ENCODE measurements at places on chromosomes 7 and 10.

- no peak for DNase-seq
Measured at GRCh38 chr7:138837627-138838026, 39.6 kb upstream of the ATP6V0A4 start.

DNA sequence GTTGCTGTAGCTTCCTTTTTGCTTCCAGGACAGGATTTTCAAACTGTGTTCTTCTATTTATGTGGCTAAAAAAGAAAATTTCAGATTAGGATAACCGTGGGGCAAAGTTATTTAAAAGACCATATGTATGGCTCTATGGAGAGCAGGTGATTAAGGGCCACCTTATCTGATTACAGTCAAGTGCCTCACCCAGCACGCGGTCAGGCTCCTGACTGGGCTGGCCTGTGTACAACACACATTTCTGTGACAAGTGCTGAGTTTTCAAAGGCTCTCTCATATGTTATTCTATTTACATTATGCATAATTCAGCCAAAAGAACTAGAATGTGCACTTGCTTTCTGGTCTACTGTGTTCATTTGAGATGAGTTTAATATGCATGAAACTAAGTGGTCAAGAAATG, 547.4 kb downstream of the PHTF2 start:
- DNase-seq = no peak

DNA sequence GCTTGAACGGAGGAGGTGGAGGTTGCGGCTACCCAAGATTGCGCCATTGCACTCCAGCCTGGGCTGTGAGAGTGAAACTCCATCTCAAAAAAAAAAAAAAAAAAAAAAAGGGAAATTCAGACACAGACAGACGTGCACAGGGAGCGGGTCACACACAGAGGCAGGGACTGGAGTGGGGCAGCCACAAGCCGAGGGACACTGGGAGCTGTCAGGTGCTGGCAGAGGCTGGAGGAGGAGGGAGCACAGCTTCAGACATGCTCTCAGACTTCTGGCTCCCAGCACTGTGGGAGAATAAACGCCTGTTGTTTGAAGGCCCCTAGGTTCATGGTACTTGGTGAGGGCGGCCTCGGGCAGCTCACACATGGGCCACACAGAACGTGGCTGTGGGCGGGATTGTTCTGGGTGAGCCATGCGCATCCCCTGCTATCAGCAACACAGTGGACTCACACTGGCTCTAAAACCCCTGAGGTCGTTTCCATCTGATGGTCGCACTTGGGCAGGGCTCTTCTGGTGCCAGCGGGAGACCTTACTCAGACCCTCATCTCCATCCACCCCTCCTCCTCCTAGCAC, 375.9 kb downstream of the DNAJB6 start:
- DNase-seq = no peak

- no peak for DNase-seq
Measured at GRCh38 chr7:105389088-105389650, 448 bp upstream of the SRPK2 start.

- no peak for DNase-seq
Measured at GRCh38 chr7:126570845-126571244, 681.9 kb downstream of the GRM8 start.

GRCh38 chr10:18094332-18094731, 45.9 kb upstream of the CACNB2 start:
- DNase-seq = no peak

DNA sequence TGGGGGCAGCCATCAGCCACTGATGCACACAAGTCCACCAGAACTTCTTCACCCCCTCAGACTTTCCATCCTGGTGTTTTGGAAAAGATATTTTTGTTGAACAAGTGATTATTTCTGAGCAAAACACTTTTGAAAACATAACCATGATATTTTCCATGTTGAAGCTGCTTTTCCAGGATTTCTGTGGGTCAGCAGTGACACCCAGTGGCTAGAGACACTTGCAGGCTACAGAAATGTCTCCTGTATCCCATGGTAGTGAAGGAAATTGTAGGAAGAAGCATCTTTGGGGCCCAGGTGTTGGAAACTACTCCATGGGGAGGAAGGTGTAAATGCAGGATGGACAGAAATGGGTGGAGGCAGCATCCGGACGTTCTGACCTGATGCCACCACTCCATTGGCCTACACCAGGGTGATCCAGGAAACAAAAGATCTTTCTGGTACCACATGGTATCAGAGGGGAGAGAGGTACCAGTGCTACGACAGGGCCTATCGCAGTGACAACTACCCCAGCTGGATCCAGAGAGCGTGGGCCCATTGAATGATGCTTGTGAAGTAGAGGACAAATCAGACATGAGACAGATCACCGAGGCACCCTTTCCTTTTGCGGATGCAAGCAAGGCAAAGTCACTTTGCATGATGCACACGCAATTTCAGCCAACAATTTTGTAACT, 111.7 kb upstream of the COBL start:
- no peak for DNase-seq

GRCh38 chr7:91659096-91659495, 221.4 kb downstream of the MTERF1 start:
- DNase-seq = no peak

GRCh38 chr10:127017541-127018297, 112.5 kb downstream of the DOCK1 start:
- no peak for DNase-seq

DNA sequence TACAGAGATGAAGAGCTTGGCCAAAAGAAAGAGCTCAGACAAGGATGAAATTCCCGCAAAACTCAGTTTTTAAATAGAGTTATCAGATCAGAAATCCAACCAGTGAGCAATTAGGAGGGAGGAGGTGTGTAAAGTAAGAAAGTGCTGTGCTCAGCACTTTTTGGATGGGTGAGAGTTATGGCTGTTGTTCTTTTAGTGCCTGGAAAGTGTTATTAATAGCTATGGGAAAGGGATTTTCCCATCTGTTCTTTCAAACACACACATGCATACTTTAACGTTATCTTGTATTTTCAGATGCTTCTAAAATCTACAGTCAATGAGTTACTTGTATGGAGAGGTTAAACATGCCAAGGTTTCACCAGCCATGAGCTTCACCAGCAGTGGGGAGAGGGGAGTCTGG, 107.3 kb upstream of the TMEM72 start:
- DNase-seq = no peak

DNA sequence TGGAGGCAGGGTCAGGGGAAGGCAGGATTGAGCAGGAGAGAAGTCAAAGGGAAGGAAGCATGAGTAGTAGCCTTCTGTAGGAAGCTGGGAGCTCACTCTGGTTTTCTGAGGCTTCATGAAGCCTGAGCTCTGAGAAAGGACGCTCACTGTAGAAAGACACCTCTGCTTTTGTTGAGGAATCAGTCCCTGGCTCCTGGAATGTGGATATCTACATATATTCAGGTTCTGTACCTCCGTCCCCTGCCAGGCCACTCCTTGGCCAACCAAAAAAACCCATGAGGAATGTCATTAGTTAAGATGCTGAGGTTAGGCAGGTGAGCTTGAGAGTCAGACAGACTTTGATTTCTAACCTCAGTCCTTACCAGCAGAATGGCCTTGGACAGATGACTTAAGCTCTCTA, 283.5 kb upstream of the HABP2 start:
- no peak for DNase-seq

Measured in stimulated activated naive CD4-positive, alpha-beta T cell treated with Interleukin-2 at 50 U/mL for 16 hours (primary cell).